Suppressor macrophage (primary cell): ENCODE measurements at places on chromosomes 4 and X.
A peak's percentile ranks its signal among the peaks of the same experiment; 100 is the strongest.

GRCh38 chrX:75051047-75051446 lies 105.0 kb downstream of the ABCB7 start:
- DNase-seq, result no peak

DNA sequence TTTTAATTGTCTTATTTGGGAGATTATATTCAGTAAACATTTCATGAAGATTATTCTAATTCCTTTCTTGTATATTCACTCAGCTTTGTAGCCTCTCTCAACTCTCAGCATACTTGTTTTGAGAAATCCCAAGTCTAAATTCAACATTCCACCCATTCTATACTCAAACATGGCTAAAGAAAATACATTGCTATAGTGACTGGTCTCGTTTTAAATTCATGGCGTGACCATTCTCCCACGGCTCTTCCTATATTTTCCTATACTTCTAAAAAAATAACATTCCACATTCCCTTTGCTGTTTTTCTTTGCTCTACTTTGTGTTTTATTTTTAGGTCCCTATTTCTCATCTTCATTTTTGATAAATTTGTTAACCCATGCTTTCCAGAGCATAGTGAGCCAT lies 49.2 kb upstream of the UGT2A1 start:
- DNase-seq, result no peak

- DNase-seq, result no peak
These were observed 14.6 kb upstream of the MPP1 start for GRCh38 chrX:154819771-154820341.

DNA sequence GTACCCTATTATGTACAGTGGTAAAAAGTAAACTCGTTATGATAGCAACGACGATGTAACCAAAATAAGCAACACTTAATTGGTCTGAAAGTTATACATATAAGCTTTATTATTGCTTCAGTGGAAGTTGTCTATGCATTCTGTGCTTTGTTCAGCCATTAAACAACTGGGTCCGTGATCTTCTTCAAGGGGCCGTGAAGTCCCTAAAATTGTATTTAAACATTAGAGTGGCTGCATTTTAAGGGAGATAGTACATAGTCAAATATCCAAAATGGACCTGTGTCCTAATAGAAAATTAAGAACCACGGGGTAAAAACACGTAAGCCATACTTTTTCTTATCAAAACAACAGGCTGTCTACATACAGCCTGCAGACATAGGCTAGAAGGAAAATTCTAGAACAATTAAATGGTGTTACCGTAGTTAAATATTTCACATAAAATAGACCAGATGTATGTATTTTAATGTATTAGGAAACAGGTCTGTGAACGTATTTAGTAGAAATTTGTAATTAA lies 2.1 kb downstream of the GUCY1A1 start:
- DNase-seq, result no peak

DNA sequence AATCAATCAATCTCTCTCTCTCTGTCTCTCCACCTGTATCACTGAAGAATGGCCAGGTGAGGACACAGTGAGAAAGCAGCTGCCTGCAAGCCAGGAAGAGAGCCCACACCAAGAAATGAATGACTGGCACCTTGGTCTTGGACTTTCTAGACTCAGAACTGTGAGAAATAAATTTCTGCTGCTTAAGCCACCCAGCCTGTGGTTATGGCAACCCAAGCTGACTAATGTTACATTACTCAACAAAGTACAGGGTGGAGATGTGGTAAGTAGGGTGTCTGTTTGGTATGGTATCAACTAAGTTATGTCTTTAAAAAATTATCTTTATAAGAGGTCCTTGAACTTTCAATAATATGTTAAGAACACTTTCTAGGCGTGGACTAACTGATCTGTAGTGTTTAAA lies 159.3 kb downstream of the EPHA5 start:
- DNase-seq, result no peak

- DNase-seq, result no peak
These were observed 24.5 kb upstream of the PJA1 start for GRCh38 chrX:69189576-69190371.

- no peak for DNase-seq
These were observed 833.6 kb upstream of the AGA start for GRCh38 chr4:178275671-178276360.

- no peak for DNase-seq
These were observed 18.6 kb upstream of the SAT1 start for GRCh38 chrX:23764188-23764984.

DNA sequence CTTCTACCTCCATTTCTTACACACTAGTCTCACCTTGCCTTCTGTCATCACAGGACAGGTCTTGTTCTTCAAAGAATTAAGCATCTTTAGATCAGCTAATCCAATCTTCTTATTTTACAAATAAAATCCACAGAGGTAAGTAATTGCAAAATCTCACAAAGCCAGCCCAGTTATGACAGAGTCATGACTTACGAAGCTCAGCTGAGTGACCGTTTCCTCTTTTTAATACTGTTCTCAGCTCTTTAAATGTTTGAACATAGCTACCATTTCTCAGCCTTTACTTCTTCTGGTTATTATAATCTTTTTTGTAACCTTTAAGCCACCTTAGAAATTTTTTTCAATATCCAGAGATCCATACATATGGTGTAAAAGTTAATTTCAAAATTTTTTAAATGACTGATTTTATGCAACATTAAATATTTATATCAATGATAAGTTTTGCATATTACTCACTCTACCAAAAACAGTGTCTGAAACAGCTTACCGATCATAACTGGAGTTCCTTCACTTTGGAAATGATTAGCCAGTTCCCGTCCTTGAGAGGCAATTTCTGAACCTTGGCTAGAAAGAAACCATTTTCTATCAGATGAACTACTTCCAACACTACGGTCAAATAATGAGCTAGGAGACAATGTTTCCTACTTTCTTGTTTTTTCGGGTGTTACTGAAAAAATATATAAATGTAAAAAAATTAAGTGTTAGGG lies 8.8 kb downstream of the ANKRD37 start:
- peak; percentile 84 for DNase-seq

GRCh38 chrX:42943051-42943974 lies 165.3 kb upstream of the PPP1R2C start:
- no peak for DNase-seq

DNA sequence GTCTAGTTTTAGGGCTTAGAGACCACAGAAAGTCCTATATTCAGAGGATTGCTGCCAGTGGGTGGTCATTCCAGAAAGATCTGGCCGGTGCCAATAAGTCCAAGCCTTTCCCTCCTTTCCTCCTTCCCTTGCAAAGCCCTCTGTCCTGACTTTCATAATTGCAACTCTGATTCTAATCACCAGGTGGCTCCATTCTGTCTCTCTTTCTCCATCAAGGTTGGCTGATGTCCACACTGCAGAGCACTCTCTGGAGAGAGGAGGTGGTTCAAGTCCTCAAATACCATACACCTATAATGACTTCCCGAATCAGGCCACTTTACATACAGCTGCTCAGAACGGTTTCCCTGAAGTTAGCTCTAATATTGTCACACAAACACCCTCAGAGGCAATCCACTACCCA lies 22.4 kb upstream of the ARMCX4 start:
- DNase-seq, result no peak

GRCh38 chrX:154486052-154486395 lies 391 bp downstream of the UBL4A start:
- DNase-seq, result peak; percentile 26

- no peak for DNase-seq
These were observed 109.2 kb upstream of the HS3ST1 start for GRCh38 chr4:11537846-11538245.

DNA sequence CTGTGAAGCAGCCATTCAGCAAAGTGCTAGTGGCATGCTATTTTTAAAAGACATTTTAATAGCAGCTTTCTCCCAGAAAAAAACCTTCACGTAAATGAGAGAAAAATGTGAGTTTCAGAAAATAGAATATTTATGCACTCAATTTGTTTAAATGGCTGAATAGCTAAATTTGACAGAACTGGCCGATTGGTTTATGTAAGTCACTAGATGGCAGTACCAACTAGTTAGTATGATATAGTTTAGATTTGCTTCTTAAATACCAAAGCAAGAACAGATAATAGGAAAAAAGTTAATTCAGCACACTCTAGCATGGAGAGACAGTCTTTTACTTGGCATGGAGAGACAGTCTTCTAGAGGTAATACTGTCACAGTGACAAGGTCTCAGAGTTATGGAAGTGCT lies 250.1 kb downstream of the SNCA start:
- DNase-seq, result peak; percentile 8

- DNase-seq, result peak; percentile 70
These were observed 71.7 kb upstream of the BCOR start for GRCh38 chrX:40169193-40170101.

DNA sequence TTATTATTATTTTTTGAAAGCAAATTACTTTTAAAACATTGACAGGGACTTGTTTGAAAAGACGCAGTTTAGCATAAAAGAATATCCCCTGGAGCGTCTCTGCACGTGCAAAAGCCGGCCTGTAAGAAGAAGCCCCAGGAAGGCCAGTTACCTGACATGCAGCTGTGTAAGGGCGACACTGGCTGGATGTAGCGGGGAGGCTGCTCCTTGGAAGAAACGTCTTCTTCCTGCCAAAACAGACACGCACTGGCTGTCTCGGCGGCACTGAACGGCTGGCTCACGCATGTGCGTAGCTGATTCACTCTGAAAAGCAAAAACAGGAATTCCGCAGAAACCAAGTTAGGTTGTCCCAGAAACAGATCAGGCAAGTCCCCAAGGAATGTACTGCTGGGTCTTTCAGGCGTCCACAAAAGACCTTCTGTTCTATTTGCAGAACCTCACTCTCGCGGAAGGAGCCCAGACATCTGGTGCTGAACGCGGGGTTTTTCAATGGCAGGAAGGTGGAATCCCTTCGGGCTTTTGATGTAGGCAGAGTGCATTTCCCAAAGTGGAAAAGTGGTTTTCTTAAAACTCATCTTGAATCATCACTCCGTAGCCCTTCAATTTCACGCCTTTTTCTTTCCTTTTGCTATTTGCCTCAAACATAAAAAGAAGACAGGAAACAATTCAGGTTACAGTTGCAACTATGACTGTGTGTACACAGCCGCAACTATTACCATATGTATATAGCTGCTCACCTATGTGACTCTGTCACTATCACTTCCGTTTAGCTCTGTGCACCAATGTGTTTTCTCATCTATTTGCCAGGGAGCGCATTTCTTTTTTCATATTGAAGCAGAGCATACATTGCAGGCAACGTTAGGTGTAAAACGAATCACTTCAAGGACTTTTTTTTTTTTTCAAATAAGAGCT lies 38.1 kb upstream of the ARSH start:
- peak; percentile 17 for DNase-seq

GRCh38 chr4:141388481-141388880 lies 167.8 kb downstream of the ZNF330 start:
- DNase-seq, result peak; percentile 7

DNA sequence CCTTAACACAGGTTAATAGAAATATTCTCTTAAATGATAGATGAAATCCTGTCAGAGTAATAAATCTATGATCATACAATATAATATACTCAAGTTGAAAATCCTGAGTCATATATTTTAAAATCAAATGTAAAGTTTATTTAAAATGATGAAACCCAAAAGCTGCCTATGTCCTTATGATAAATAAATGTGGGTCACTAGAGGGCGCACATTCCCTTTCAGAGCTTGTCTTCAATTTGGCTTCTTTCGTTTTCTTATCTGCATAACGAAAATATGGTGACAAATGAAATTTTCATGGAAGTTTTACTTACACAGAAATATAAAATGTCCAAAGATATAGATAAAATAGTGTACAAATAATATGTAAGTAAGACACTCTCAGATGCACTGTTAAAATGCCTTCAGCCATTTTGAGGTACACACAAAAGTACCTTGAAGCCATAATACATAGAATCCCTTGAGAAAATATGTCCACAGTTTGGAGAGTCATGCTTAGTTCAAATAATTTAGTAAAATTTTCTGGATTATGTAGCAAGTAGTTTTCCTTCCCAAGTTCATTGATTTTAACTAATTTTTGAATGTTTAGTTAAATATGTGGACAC lies 680.4 kb downstream of the DMD start:
- peak; percentile 33 for DNase-seq

- DNase-seq, result no peak
These were observed 87.8 kb downstream of the NCAPG start for GRCh38 chr4:17898553-17899055.

DNA sequence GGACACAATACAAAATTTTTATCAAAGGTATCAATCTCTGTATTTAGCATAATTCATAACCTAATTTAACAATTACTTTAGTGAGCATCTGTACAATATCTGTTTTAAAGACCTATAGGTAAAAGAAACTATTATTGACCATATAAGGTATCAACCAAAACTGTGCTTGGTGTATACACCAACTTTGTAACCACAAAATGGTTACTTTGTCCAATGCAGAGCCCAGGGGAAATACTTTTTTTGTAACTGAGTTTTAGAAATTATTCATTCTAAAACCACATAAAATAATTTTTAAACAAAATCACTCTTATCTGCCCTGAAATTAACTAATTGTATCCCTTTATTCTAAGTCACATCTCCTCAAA lies 5.0 kb downstream of the CXXC4 start:
- no peak for DNase-seq

GRCh38 chr4:157389741-157390140 lies 169.2 kb downstream of the GRIA2 start:
- DNase-seq, result no peak

GRCh38 chr4:143437937-143438336 lies 75.6 kb upstream of the SMARCA5 start:
- DNase-seq, result no peak

DNA sequence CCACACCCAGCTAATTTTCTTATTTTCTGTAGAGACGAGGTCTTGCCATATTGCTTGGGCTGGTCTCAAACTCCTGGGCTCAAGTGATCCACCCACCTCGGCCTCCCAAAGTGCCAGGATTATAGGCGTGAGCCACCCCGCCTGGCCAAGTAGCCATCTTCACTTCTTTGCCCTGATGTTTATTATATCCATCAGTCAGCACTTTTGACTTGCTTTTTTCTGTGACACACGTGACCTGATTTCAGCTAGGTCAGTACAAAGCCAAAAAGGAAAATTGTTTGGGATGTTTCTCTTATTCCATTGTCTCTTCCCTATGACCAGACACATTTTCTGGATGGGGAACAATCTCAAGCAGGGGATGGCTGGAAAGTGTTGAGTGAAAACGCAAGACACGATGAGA lies 45.3 kb upstream of the MID1 start:
- DNase-seq, result no peak

GRCh38 chrX:39899856-39900776 lies 197.6 kb downstream of the BCOR start:
- DNase-seq, result no peak

- no peak for DNase-seq
These were observed 782.5 kb upstream of the INTU start for GRCh38 chr4:126850286-126850685.

DNA sequence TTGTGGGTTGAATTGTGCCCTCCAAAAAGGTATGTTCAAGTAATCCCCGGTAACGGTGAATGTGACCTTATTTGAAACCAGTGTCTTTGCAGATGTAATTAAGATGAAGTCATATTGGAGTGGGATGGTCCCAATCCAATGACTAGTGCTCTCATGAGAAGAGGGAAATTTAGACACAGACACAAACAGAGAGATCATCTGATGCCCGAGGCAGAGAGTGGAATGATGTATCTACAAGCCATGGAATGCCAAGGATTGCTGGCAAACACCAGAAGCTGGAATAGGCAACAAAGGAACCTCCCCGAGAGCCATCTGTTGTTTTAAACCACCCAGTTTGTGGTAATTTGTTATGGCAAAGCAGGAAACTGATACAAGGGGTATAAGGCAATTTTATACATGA lies 35.1 kb downstream of the RPS6KA3 start:
- no peak for DNase-seq
